IPS-NIHi11 (cell line): ENCODE measurements at places on chromosomes 13 and 19.

DNA sequence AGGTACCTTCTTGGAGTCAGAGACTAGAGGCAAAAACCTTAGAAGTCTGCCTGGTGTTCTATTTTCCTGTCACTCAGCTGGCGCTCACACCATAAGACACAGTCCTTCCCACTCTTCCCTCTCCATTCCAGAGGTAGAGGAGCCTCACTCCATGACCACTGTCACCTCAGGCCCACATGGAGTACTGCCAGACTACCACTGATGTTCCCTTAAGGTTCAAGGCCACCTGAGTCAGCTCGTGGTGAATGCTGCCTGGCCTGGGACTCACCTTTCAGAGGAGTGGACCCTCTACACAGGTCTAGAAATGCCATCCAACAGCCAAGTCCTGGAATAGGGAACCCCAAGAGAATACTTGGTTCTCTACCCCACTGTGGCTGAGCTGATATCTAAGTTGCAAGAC is 29.9 kb downstream of the RGCC start:
- no peak for DNase-seq

DNA sequence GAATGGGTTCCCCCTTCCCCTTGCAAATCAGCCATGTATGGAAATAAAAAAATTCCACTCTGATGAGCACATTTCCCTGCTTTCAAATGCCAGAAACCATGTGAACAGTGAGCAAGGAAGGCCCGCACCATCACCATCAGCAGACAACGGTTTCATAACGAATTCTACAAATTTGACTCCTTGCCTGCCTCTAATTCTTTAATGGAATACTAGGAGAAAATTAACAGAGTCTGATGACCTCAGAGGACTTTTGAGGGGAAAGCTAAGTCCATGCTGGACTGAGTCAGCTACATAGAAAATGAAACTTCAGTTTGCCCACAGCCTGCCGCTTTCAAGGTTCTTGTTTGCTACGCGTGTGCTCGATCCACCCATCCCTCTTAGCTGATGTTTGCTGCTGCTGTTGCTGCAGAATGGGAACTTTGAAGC is 46.7 kb upstream of the KL start:
- no peak for DNase-seq

- no peak for DNase-seq
Observed at GRCh38 chr13:99473515-99473914, 27.8 kb upstream of the TM9SF2 start.

GRCh38 chr19:3849092-3849491 is 19.7 kb downstream of the ZFR2 start:
- peak; percentile 77 for DNase-seq

- DNase-seq = no peak
Observed at GRCh38 chr19:58400316-58400915, 5.0 kb downstream of the RNF225 start.
